ENCODE measurements at places on chromosomes 7 and 10.

- no peak for DNase-seq
Observed at GRCh38 chr7:22442882-22443369, 57.1 kb downstream of the STEAP1B start.

DNA sequence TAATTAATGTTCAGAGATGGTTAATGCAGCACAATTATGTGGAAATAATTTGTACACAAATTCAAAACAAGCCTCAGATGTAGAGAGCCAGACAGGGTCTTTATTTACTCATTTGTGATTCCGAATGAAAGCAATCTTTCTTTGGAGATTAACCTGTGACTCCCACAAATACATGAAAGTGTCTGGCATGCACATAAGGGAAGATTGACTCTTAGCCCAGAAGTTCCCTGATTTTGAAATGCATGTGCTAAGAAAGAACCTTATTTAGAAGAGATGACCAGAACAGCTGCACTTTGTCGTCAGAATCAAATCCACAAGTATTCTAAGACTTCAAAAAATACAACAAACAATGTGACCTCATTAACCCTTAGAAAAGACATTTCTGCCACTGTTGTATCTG is 45.1 kb downstream of the RNLS start:
- no peak for DNase-seq

- DNase-seq, result no peak
Observed at GRCh38 chr10:71830726-71831125, 20.3 kb downstream of the PSAP start.

DNA sequence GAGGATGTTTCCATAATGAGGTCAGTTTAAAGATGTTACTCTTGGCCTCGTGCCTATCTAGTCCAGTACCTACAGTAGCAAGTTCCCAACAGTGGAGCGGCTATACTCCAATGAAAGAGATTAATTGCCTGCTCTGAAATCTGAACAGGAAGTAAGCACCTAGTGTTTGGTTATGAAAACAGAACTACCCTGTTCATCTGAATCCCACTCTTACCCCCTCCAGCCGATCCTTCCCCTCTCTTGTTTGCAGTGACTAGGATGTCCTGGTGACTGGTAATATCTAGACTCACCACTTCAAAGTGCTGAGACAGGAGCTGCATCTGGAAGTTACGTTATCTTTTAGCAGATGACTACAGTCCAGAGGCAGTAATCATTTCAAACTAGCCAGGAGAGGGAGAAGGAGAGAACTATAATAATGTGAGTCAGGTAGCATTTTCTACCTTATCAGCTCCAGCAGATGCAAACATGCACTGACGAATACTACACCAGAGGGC is 666.7 kb upstream of the NRP1 start:
- no peak for DNase-seq

DNA sequence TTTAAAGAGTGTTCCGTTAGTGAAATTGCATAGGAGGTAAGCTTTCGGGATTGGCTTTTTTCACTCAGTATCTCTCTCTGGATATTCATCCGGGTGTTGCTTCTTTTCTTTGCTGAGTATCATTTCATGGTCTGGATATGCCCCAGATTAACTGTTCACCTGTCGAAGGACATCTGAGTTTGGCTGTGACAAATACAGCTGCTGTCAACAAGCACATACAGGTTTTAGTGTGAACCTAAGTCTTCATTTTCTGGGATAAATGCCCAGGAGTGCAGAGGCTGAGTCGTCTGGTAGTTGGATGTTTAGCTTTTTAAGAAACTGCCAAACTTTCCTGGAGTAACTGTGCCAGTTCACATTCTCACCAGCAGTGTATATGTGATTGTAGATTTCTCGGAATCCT is 5.6 kb downstream of the DOCK1 start:
- DNase-seq, result no peak

- DNase-seq, result no peak
Observed at GRCh38 chr10:77763453-77764430, 126.1 kb upstream of the KCNMA1 start.

- no peak for DNase-seq
Observed at GRCh38 chr10:80771902-80772555, 234.3 kb downstream of the SH2D4B start.

- no peak for DNase-seq
Observed at GRCh38 chr10:5631936-5632335, 34.5 kb downstream of the ASB13 start.

DNA sequence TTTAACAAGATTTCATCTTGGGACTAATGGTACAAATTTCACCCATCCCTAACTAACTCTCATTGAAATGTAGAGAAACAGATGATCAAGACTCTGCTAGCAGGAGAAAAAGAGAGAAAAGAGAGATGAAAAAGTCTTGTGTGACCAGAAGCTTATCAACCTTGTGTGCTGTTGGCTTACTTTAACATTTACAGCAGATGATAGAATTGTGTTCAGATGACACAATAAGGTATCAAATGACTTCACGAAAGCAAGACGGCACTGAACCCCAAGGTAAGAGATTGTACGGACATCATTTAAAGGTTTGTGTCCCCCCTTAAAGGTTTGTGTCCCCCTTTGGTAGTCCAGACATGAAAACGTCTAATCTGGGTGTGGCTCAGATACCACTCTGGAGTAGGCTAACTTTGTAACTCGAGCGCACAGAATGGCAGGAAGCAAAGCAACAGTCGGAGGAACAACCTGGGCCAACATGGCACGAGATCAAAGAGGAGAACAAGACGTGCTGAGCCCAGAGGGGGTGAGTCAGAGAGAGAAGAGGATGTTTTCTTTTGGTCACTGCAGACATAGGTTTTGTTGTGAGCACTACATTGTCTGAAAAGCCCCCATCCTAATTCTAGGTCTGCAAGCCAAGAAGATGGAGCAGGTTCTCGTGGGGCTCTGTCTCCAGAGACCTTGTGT is 10.4 kb upstream of the LMBR1 start:
- DNase-seq, result no peak

DNA sequence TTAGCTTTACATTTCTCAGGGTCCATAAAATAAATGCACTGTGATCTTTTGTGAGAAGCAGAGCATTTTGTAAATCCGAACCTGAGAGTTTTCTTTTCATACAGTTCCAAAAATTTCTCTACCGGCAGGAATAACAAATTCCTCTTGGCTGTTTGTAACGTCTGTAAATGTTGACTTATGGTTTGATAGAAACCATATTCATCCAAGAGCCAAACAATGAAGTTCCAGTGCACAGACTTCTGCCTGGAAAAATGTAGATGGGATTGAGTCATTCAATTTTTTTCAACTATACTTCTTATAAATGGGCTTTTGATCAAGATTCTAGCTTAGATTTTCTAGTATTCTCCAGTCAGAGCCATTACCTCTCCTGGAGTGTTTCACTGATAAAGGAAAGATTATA is 530.6 kb downstream of the TFEC start:
- no peak for DNase-seq

GRCh38 chr10:96038476-96039387 is 4.7 kb upstream of the CCNJ start:
- DNase-seq, result no peak

- no peak for DNase-seq
Observed at GRCh38 chr10:43901744-43902504, 253.2 kb upstream of the ZNF32 start.

DNA sequence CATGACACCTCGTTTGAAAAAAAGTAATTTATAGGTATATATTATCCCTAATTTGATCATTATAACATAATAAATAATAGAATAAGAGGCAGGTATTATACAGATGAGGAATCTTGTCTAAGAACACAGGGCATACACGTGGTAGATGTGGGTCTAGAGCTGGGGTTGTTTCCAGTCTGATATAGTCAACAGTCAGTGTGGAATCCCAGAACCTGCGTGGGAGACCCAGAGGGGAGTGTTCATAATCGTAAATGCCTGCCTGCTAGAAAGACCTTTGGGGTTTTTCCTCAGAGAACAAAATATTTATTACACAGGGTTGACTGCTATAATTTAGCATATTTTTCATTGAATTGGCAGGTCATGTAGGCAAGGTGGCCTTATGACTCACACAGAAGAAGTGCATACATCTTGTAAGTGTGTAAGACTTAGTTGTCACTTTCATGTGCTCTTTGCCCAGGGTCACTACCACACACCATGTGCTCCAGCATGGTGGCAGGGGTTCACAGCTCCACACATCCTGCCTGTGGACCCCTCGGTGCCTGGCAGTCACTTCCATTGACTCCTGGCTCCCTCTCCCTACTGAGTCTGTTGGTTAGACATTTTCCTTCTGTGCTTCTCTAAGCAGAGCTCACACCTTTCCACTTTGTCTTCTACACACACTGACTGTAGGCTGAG is 94.9 kb upstream of the IKZF1 start:
- DNase-seq, result no peak

DNA sequence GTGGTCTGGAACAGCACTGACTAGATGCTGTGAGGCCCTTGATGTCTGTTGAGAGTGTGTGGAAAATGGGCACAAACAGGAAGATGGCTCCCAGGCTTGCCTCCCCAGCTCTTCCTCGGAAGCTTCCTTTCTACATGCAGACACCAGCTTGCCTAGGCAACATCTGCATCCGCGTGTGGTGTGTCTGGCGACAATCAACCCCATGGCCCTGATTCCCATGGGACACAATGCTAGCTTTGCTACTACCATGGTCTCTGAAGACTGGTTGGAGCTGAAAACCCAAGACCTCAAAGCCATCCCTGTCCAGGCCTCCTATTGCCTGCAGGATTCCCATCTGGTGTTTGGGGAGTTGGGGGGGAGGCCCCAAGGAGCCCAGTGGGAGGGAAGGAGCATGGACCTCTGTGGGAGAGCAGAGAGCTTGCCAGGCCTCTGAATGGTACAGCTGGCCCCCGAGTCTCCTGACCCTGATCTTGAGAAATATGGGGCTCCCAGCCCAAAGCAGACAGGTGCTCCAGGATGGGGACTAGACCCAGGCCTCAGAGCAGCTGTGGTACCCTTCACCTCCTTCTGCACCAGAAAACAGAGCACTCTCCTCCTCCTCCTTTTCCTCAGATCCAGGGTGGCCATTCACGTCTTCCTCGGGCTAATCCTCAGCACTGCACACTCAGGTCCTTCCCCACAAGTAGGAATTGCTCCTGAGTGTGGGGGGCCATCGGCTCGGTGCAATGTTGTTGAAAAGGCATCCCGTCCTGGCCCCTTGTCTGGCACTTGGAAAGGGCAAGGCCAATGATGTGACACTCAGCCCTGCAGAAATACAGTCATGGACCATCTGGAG is 57.6 kb downstream of the ARHGAP22 start:
- no peak for DNase-seq

GRCh38 chr10:120019568-120019967 is 127.0 kb downstream of the SEC23IP start:
- no peak for DNase-seq

Data from NCI-H2227 treated with DMSO at 0.1 percent for 48 hours (cell line).